Central memory CD4-positive, alpha-beta T cell (primary cell): ENCODE measurements at places on chromosomes 2 and 18.

DNA sequence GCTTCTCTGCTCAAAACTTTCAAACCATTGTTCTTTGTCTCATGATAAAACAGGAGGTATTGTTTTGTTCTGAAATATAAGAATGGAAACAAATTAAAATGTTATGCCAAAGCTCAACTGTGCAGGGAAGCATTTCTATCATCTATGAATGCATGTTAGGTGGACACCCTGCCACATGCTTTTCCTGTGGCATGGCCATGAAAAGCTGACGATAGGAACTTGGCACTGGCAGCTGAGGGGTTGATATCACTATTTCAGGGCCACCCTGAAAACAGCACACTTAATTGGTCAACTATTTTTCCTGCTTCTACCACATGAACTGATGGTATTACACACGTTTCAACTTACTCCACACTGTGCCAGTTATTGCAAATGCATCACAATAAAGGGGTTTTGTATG, 157.3 kb downstream of the MREG start:
- no peak for DNase-seq

DNA sequence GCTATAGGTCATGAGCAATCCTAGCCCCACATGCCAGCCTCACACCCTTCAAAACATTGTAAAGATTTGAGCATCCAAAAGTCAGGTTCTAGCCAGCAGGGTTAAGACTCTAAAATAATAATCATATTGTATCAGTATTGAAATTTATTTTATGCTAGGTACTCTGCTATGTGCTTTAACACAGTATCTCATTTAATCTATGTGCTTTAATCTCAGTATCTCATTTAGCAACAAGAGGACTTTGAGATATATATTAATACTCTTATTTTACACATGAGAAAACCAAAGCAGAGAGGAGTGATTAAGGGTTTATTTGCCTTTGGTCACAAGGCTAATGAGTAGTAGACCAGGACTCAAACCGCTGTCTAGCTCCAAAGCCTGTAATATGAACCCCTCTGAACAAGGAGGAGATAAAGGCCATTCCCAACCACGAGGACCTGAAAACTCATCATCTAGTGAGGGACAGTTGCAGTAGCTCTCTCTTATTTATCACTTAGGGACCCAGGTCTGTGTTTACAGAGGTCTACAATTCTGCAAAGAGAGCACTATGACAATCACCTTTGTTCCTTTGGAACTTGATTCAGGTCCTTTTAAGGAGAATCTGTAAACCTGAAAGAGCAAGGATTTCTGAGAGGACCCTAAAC, 116.5 kb upstream of the SERTAD2 start:
- no peak for DNase-seq

GRCh38 chr2:284896-285492, 2.9 kb downstream of the ALKAL2 start:
- DNase-seq = no peak

DNA sequence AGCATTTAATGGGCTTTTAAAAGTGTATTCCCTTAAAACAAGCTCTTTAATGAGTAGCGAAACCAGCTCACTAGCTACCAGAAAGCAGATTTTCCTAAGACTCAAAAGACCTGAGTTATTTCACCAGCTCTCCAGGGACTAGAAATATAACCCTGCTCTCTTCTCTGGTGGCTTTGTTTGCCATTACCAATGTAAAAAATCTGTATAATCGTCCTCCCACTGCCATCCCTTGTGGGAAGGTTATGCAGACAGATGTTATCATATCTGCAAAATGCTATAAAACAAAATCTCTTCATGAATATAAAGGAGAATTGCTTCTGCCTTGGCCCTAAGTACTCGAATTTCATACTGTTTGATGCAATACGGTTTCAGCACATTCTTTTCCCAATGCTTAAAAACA, 335.2 kb downstream of the NUP35 start:
- DNase-seq = no peak

DNA sequence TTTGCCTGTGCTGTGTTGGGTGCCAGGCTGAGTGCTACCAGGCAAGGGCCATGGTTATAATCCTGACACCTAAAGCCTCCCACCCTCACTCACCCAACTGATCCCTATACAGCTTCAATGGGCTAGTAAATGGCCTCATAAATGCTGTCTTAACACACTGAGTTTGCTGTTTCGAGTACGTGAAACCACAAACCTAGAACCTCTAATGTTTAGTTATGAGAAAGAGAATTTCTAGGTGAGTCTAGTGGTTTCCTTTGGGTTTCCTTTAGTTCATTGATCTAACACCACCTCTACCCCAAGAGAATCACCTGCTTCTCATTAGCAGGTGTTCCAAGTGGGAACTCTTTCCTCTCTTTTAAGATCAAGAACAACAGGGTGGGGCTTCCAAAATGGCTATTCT, 172.0 kb downstream of the MC4R start:
- no peak for DNase-seq

GRCh38 chr2:28624793-28625701, 126.6 kb upstream of the PPP1CB start:
- peak; percentile 83 for DNase-seq

- DNase-seq = no peak
These were observed 13.0 kb downstream of the TMEM169 start for GRCh38 chr2:216094701-216095100.

- DNase-seq = no peak
These were observed 40.9 kb downstream of the CDH2 start for GRCh38 chr18:28136071-28136470.

DNA sequence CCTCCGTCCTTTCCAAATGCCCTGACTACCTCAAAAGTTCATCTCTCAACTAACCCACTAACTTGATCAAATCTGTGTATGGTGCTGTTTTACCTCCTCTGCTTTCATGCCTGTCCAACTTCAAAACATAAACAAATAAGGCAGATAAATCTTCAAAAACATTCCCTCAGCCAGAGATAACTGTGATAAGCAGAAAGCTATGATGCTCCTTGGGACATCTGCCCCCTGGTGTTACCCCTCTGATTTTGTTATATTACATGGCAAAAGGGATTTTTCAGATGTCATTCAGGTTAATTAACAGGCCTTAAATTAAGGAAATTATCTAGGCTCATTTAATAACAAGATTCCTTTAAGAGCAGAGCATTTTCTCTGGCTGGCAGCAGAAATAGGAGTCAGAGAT, 810.8 kb upstream of the CHAC2 start:
- no peak for DNase-seq

DNA sequence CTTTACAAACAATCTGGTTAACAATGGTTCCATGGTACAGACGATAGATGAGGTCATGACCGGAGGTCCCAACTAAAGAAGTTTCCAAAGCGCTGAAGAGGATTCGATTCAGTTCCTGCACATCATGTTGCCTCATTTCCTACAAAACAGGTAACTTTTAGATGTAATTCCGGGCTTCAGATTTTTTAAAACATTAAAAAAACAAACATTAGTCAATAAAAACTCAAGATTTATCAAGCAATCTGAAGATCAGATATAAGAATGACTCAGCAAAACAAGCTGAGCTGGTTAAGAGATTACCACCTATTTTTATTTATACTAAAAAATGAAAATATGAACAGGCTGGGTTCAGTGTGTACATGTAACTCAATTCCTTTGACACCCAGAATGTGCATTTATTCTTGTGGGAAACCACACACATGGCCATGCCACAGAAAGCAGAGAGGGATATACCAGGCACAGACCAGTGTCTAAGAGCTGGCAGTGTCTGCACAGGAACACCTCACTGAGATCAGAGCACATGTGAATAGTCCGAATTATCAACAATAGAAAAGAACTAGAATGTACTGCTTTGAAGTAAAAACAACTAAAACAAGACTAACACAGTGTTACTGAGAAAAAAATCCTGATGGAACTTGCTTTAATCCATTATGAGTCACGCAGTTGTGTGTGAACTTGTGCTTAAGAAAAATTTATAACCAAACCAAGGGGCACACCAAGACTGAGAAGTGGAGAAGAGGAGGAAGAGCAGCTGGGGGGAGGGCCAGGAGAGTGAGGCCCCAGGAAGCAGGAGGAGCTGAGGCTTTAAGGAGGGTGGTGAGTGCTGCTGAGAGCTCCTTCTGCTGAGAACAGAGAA, 9.5 kb downstream of the USP40 start:
- DNase-seq = no peak

GRCh38 chr2:3099145-3099859, 278.3 kb downstream of the EIPR1 start:
- DNase-seq = no peak

- no peak for DNase-seq
These were observed 148.3 kb upstream of the ALKAL2 start for GRCh38 chr2:436205-436604.

- DNase-seq = no peak
These were observed 10.4 kb downstream of the ERFE start for GRCh38 chr2:238169048-238169707.

- no peak for DNase-seq
These were observed 407.8 kb upstream of the CDH2 start for GRCh38 chr18:28584731-28585130.

DNA sequence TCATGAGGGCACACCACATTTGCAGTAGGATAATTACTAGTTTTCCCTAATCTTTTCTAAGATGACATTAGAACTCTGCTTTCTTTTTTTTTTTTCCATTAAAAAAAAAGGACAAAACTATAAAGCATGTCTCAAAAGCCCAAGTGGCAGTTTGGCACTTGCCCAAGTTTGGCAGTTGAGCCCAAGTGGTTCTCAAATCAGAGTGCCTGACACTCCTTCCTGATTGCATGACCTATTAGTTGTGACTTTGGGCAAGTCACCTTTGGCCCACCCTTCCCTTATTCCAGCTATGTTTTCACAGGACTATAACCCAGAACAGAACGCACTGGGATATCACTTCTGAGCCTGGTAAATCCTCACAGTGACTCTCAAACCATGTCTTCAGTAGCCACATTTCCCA, 273.0 kb downstream of the CCDC85A start:
- DNase-seq = no peak

GRCh38 chr18:32884543-32884942, 111.7 kb upstream of the KLHL14 start:
- DNase-seq = no peak

GRCh38 chr2:151437630-151438029, 27.9 kb downstream of the RIF1 start:
- peak; percentile 17 for DNase-seq
